Activated T-cell treated with anti-CD3 and anti-CD28 coated beads for 24 hours (primary cell): ENCODE measurements at places on chromosomes 2 and 18.

DNA sequence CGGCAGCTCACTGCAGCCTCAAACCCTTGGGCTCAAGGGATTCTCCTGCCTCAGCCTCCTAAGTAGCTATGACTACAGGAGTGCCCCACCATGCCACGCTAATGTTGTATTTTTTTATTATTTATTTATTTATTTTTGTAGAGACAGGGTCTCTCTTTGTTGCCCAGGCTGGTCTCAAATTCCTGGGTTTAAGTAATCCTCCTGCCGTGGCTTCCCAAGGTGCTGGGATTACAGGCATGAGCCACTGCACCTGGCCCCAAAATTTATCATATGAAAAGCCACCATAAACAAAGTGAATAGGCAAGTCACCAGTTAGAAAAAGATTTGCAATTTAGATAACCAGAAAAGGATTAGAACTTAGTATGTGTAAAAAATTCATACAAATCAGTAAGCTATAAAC, 138.6 kb upstream of the NCK2 start:
- no peak for DNase-seq

- no peak for DNase-seq
Observed at GRCh38 chr2:11980809-11981208, 234.4 kb downstream of the LPIN1 start.

DNA sequence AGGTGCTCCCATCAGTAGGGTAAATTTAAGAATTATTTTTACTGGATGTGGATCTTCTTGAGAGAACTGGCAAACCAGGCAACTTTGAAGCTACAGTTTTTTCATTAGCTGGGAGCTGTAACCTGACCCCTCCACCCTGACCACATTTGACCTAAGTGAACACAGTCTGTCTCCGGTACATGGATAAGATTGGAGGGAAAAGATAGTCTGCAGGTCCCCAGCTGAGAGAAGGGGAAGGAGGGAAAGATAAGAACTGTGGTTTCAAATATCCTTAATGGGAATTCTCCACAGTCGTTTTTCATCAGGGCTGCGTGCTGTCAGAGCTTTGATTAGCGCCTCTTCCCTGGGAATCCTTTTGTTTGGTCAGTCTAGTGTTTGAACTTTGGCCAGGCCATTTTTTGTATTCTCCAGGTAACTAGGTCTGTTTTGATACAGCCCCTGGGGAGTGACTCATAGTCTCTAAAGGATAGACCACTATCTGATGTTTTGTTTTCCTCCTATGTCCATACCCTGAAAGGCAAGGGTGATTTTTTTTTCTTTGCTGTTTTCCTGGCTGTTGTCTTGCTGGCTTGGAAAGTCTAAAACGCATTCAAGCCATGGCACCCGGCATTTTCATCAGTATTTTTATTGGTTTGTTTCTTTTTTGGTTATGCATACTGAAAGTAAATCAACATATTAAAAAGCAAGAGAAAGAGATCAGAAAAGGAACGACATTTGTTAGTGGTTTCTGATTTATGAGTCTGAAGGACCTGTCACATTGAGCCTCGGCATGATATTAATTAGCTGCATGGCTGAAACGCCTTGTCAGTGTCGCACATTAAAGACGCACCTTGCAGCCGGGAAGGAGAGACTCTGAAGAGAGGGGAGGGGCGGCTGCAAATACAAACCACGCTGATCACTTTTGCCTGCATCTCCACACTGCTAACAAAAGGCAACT, 183.4 kb upstream of the FN1 start:
- no peak for DNase-seq

- no peak for DNase-seq
Observed at GRCh38 chr2:179355881-179356280, 91.2 kb upstream of the SESTD1 start.

GRCh38 chr18:68298330-68298729, 416.6 kb downstream of the TMX3 start:
- no peak for DNase-seq

DNA sequence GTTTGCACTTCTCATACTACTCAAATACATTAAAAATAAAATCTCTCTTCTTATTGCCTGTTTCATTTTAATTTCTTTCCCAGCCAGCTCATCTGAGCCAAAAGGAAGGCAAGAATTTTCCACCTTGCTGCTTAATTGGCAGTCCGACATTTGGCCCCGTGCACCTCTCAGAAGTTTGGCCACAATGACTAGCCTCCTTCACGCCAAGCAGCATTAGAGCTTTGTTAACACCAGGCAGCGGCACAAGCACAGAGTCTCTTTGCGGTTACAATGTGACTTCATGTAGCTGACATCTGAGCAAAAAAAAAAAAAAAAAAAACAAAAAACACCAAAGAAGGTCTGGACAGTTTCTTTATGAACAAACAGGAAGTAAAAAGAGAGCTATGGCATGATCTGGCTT, 248.9 kb downstream of the OSR1 start:
- no peak for DNase-seq

GRCh38 chr2:39223909-39224308, 19.9 kb downstream of the CDKL4 start:
- DNase-seq, result no peak
